ENCODE measurements at places on chromosomes 11 and 22.

GRCh38 chr11:133555034-133555433, 22.7 kb upstream of the OPCML start:
- no peak for DNase-seq

DNA sequence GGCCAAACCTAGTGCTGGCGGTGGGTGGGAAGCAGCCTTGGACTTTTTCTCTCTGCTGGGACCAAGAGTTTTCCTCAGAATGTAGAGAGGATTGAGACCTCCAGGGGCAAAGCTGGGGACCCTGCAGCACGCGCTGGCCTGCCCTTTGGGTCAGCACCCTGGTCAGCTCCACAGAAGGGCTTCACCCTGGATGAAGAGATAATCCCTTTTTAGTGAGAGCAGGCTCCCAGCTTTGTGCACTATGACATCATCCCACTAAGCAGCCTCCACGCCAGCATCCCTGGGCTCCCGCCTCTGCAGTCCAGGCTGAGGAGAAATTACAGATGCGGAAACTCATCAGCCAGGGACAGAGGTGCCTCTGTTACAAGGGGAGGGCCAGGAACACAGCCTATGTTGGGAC, 23.5 kb downstream of the DRICH1 start:
- peak; percentile 25 for DNase-seq

GRCh38 chr22:37892566-37893335, 13.3 kb upstream of the MICALL1 start:
- peak; percentile 29 for DNase-seq

DNA sequence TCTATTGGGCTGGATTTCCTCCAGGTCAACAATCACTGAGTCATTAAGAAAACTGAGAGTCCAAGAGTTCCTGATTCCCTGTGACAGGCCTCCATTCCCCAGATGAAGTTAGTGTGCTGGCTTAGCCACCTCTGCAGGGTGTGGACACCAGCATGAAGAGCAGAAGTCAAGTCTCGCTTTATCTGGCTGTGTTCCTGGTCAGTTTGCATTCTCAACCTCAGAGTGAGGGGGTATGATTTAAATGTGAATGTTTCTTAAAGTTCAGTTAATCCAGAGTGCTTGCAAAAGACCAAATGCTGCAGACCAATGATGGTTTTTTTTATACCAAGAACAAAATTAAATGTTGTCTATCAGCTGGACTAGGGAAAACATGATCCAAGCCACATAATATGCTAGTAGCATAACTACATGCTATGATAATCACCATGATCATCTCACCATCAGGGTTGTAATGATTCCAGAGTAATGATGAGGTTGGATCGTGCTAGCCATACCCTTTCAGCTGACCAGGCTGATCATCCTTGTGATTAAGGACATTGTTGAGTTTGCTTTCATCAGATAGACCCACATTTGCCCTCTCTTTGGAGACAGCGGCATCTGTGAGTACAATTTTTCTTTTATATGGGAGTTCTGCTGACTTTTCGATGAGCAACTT, 145.8 kb upstream of the ARHGAP20 start:
- peak; percentile 24 for DNase-seq

DNA sequence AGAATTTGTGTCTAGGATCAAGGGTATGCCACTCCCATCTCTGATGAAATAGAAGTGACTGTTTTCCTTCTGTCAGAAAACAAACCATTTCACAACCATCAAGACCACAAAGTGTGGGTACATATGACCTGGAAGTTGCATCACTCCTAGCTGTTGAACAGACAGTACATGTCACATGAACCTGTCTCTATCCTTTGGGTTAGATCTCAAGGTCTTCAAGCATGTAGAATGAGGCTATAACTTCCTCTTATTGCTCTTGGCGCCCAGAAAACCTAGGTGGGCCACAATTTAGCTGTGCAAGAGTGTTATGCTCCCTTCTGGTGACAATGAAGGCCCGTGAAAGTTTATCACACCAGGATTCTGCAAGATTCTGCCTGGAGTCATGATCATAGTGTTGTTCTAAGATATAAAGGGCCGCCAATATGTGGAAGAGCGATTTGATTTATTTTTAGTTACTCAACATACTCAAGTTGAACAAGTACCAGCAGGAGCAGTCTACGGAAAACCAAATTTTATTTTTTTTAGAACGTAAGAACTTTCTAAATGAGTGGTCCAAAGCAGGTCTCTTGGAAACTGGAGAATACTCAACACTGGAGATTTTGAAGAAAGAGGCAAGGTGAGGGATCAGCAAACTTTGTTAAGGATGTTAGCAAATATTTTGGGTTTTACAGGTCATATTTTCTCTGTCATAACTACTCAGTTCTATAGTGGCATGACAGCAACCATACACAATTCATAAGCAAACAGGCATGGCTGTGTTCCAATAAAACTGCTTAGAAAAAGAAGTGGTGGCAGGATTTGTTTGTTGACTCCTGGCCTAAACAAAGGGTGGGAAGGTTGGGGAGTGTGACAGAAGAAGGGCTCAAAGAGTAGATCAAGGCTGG, 101.8 kb downstream of the USP35 start:
- peak; percentile 42 for DNase-seq

- DNase-seq = no peak
Measured at GRCh38 chr11:9849389-9849788, 185.5 kb downstream of the SWAP70 start.

DNA sequence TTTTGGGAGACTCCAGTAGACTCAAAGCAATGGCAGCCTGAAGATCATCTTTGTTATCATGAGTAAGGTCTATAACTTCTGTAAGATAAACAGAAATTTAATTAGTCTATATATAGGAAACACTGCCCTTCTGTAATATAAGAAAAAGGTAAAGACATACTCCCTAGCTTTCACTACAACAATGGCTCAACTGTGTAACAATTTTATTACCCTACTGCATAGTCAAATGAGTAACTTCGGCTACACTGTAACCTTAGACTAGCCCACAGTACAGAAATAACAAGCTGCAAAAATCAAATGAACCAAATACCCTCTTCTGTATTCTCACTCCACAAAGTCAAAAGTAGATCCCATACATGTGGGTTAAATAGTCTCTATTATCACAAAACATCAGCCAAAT, 33.7 kb downstream of the USP28 start:
- DNase-seq = no peak

DNA sequence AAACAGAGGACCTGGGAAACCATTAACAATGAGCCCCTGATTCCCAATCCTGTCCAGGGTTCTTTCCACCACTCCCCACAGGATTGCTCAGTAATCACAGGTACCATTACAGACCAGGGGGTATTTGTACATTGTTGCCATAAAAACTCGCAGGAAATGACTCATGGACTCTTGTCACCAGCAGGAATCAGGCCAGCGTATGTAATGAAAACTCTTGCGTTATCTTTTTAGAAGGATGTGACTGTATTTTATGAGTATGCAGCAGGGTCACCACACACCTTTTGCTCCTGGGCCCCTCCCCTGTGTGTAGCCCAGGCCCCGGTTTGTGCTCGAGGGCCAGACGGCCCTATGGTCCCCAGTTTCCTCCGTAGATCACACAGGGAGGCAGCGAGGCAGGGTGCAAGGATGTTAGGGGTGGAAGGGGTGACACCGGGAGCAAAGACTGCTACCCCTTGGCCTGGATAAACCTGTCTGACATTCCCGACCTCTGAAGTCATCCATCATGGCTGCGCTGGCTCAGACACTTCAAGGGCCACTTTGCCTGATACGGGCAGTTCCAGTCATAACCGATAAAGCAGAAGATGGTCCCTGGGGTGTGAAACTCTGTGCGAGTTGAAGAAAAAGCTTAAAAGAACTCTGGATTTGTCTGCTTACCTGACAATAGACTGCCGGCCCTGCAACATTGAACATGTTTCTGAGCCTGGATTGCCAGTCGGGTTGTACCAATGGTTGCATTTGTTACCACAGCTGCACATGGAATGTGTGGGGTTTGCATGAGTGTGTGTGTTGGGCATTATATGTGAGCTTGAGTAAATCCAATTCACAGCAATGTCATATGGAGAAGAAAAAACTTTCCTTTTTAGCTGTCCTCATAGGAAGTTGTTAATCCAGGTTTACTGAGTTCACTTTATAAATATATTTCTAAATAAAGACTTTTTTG, 56.9 kb downstream of the MICAL2 start:
- peak; percentile 89 for DNase-seq

GRCh38 chr11:64276653-64277431, 7.6 kb downstream of the BAD start:
- DNase-seq = no peak

DNA sequence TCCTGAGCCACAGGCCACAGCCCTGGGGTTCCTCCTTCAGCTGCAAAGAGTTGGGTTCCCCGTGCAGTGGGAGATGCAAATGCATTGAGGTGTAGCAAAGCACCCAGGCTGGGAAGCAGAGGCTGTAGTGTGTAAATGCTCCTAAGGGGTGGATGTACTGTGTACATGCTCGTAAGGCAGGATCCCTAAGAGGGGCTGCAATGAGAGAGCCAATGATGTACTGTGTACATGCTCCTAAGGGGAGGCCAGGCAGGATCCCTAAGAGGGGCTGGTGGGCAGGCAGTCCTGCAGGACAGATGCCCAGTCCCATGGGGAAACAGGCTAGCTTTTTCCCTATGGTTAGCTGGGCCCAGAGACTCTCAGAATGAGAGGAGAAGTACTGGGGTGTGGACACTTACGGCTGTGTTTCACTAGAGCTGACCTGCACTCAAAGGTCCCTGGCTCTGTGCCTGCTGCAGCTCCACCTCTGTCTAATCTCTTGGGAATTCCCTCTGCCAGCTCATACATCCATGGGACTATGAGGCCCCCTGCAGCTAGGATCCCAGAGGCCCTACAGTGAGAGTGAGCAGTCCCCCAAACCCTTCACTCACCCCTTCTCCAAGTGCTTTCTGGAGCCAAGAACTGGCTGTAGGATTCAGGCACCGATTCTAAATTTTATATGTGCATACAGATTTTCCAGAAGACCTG, 261.9 kb upstream of the LUZP2 start:
- peak; percentile 64 for DNase-seq

DNA sequence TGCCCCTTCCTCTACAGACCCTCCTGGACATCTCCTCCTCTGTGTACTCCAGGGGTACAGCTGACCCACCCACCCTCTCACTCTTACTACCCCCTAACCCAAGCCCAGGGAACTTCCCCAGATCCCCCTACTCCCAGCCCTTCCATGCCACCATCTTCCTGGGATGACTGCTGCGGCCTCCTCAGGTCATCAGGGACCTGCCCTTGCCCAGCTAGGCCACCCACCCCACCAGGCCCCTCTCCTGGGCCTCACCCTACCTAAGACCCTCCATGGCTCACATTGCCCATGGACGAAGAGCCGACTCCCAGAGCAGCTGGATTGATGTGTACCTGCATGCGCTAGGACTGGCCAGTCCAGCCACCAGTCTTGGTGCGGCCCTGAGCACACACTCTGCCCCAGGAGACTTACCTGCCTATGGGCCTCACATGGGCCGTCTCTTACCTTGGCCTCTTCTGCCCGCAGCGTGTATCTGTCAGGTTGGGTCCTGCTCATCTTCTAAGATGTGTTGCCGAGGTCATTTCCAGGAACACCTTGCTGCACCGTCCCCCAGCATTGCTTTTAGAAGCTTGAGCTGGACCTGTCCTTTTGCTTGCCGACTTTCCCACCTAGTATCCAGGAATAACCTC, 2.0 kb upstream of the CLDN5 start:
- DNase-seq = no peak

DNA sequence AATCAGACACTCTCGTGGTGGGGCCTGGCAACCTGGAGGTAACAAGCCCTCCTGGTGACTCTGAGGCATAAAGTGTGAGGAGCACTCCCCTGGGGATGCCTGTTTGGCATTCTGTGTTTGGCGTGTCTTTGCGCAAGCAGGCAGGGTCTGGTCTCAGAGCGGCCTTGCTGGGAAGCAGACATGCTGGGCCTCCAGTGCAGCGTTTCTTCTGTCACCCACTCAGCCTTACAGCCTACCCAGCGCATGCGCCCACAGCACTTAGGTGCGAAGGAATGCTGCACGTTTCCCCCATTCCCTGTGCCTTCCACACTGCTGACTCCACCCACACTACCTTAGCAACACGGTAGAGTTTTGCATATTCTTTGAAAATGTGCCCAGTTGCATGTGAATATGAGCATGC, 7.4 kb upstream of the CXCR5 start:
- no peak for DNase-seq

DNA sequence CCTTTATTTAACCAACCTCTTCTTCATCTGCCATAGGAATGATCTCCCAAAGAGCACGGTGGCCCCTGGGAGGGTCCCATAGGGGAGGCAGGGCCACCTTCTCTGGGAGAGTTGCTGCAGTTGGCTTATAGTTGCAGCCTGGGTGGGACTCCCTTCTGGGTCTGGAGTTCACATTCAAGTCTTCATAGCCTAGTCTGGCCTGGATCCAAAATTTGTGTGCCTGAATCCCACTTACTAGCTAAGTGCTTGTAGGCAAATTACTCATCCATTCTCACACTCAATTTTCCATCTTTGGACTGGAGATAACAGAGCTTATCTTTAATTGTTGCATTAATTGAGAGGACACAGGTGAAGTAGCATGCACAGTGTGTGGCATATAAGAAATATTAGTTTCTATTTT, 163.6 kb downstream of the GRIK4 start:
- peak; percentile 18 for DNase-seq

GRCh38 chr11:45543808-45544422, 121.5 kb downstream of the CHST1 start:
- DNase-seq = peak; percentile 9

- no peak for DNase-seq
Measured at GRCh38 chr22:21690401-21690801, 24.6 kb downstream of the PPIL2 start.

GRCh38 chr11:93145390-93145915, 52.3 kb downstream of the SLC36A4 start:
- DNase-seq = no peak

DNA sequence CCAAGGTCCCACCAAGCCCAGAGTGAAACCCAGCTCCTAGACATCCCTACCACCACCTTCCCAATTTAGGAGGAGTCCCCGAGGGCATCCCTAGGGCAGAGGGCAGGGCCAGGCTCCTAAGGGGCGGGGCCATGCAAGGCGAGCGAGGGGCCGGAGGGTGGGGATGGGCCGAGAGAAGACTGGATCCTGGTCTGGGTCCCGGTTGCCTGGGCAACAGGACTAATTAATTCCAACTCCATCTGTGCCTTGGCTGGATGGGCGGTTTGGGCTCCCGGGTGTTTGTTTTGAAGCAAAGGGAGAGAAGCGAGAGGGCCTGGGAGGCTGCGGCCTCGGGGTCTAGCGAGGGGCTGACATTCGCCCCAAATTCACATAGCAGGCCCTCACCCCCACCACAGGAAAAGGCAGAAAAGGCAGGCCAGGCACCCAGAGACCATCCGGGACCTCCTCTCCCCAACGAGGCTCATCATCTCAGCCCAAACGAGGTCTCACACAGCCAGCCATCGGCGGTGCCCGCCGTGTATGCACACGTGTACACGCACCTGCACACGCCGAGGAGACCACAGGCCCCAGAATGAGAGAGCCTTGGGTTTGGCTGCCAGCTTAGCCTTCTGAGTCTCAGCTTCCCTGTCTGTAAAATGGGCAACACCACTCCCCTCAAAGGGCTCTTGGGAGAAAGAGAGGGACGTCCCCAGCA, 23.9 kb downstream of the ELFN2 start:
- no peak for DNase-seq

GRCh38 chr22:19271856-19272535, 19.5 kb downstream of the CLTCL1 start:
- no peak for DNase-seq

Data from fibroblast of skin of abdomen (primary cell).